ENCODE measurements at places on chromosomes 5 and 9. TPM values are rescaled to one million over a fixed set of nuclear protein-coding genes. Genes with fewer than 3 reads are reported as not detected.

The SMIM15 gene
- 17.4 TPM for total RNA-seq

The MCC gene
- total RNA-seq: 1.0 TPM

The CCNI2 gene
- 1.5 TPM for total RNA-seq

The CCDC112 gene
- 4.9 TPM for total RNA-seq

The CDH9 gene
- total RNA-seq: 0.10 TPM

The NEURL1B gene
- total RNA-seq: 0.10 TPM
